ENCODE measurements at places on chromosomes 4 and X.

GRCh38 chrX:19810006-19810774 lies 77.2 kb downstream of the SH3KBP1 start:
- no peak for DNase-seq

- peak; percentile 58 for DNase-seq
Observed at GRCh38 chr4:145935253-145936141, 3.1 kb downstream of the ZNF827 start.

GRCh38 chr4:165131247-165131832 lies 18.7 kb upstream of the TMEM192 start:
- DNase-seq: peak; percentile 74

DNA sequence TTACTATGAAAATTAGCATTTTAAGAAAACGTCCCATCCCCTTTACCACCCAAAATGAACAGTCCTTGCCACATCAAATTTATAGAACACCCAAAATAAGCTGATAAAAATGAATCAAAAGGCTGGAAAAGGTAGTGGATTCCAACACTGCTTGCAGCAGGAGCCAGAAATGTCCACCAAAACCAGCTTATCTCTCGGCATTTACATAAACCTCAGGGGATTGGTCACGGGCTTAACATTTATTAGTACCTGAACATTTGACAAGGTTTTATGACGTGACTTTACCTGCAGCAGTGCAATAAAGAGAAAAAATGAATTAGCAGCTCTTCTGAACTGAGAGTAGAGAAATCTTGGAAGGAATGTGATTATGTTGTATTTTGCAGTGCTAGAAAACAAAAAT lies 31.6 kb downstream of the ATP8A1 start:
- no peak for DNase-seq

- no peak for DNase-seq
Observed at GRCh38 chrX:56766554-56767347, 37.7 kb downstream of the NBDY start.

DNA sequence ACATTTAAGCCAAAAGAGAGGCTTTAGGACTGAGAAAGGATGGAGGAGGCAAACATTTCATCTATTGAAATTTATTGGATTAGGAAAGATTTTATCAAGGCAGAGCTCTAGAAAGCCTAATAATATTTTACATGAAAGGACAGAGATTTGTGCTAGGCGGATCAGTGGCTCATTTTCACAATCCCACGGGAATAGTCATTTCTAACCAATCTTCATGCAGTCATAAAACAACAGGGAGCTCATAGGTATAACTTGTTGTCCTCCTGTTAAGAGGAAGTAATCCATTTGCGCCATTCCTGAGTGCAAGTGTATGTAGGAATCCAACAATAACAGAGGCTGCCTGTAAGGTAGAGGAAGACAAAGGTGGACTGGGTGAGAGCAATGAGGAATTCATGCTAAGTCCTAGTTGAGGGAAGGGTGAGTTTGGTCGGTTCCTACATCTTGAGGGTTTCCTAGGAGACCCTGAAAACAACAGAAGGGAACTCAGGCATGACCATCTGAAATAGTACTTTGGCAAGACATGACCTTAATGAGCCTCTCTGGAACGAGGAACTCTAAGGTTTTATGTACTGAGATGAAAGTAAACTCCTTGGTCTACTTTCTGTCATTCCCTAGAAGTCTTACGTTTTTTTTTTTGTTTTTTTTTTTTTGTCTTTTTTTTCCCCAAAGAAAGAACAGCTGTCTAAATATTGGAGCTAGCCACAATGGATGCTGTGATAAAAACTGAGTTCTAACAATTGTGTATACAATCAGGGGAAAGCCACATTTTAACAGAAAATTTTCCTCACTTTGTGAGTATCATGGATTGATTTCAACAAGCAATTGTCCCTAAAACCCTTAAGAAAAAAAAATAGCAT lies 89.7 kb downstream of the GEMIN8 start:
- no peak for DNase-seq

DNA sequence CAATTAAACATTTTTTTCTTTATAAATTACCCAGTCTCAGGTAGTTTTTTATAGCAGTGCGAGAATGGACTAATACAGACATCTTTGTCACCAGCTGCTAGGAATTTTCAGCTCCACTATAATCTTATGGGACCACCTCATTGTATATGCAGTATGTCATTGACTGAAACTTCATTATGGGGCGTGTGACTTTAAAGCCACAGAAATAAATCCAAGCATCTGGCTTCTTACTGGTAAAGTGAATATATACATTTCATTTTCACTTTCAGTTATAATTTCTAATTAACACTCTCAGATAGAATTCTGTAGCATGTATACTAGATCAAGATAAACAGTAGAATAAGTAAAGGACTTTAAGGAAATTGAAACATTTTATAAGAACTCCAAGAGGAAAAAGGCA lies 21.9 kb downstream of the IL15 start:
- DNase-seq: no peak

DNA sequence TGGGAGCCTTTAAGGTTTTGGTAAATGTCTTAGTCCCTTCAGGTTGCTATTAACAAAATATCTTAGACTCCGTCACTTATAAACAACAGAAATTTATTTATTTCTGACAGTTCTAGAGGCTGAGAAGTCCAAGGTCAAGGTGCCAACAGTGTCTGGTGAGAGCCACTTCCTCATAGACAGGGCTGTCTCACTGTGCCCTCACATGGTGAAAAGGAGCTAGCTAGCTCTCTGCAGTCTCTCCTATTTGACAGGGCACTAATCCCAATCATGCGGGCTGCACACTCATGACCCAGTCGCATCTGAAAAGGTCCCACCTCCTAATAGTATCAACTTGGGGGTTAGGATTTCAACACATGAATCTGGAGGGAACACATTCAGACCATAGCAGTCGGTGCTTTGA lies 63.4 kb upstream of the KLF3 start:
- DNase-seq: peak; percentile 23

DNA sequence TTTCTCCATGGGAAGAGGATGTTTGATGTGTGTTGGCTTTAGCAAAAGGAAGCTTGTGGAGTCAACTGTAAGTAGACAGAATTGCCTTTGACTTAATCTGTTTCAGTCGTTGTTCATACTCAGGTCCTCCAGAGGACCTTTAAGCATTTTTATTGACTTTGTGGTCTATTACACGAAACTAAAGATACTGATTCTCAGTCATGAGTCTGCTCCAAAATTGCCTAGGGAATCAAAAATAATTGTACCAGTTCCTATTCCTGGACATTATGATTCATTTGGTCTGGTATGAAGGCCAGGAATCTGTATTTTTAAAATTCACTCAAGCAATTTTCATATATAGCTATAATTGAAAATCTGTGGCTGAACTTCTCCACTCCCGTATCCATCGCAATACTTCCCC lies 38.6 kb downstream of the AR start:
- DNase-seq: no peak

GRCh38 chrX:19403696-19404095 lies 60.0 kb downstream of the PDHA1 start:
- no peak for DNase-seq

DNA sequence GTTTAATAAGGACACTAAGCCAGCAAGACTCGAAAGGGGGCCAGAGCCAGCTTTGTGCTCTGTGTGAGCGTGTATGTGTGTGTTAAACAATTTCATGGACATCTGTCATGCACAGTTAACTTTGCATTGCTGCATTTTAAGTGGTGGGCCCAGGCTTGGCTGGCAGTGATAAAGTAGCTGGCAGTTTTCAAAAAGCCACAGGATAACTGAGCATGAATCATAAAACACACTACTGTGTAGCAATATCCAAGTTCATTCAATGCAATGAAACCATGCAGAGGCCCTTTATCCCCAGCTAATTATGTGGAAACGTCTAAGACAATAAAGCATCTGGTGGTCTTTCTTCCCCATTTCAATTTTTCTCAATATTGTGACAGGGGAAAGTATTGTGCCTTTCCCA lies 132.9 kb downstream of the NKX6-1 start:
- no peak for DNase-seq

- no peak for DNase-seq
Observed at GRCh38 chr4:113483131-113483530, 278.4 kb downstream of the CAMK2D start.

GRCh38 chr4:156242390-156242789 lies 288.7 kb upstream of the CTSO start:
- no peak for DNase-seq

DNA sequence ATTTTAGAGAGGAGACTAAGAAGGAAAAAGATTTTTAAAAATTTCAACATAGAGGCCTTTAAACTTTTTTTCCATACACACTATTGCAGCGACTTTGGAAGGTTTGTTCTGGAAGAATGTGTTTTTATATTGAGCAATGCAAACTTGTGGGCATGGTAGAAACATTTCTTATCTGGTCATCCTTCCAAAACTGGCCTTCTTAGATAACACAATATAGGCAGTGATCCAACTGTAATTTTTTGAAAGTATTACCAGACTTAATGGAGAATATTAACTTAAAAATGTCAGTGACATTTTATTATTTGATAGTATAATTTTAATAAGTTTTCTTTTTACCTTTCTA lies 25.6 kb downstream of the FHDC1 start:
- no peak for DNase-seq

- no peak for DNase-seq
Observed at GRCh38 chrX:11210415-11210801, 82.8 kb upstream of the AMELX start.

GRCh38 chrX:17544821-17545220 lies 169.8 kb downstream of the NHS start:
- no peak for DNase-seq

DNA sequence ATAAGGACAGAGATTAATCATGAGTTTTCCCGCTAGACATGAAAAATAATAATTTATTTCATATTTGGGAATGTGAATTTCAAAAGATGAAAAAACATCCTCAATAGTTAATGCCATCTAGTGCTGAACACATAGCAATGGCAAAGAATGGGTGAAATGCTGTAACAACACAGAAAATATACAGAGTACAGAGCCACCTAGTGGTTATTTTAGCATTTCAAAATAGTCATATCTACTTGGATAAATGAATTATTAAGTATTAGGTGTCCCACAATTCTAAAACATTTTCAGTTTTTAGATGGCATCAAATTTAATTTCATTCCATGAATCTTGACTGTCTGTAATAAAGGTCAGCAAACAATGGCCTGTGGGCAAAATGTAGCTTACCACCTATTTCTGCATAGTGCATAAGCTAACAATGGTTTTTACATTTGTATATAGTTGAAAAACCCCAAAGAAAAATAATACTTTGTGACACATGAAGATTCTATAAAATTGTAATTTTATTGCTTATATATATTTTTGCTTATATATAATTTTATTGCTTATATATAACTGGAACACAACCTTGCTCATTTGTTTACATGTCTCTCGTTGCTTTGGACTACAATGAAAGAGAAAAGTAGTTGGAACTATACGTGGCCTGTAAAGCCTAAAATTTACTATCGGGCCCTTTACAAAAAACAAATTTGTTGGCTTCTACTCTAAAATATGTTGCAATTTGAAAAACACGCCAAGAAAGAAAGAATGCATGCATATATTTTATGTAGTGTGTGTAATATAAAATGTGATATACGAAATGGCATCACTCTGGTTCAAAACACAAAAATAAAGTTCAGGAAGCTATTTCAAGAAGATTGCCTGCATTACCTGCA lies 99.1 kb upstream of the FAM47C start:
- DNase-seq: no peak

- DNase-seq: no peak
Observed at GRCh38 chrX:117680286-117680685, 436.3 kb downstream of the KLHL13 start.

- DNase-seq: no peak
Observed at GRCh38 chrX:49850028-49850427, 20.9 kb downstream of the PAGE4 start.

DNA sequence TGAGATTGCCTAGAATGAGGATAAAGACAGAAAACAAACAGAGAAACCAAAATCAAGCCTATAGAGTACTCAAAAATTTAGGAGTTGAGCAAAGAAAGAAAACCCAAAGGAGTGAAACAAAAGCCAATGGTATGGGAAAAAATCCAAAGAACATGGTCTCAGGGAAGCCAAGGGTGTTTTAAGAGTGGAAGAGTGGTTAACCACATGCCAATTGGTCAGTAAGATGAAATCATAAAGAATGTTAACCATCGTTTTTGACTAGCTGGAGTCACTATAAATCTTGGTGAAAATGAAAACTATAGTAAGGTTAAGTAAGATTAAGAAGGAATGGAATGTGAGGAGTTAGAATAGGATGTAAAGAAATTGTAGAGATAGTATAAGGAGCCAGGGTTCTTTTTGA lies 64.7 kb upstream of the RPL34 start:
- DNase-seq: no peak

DNA sequence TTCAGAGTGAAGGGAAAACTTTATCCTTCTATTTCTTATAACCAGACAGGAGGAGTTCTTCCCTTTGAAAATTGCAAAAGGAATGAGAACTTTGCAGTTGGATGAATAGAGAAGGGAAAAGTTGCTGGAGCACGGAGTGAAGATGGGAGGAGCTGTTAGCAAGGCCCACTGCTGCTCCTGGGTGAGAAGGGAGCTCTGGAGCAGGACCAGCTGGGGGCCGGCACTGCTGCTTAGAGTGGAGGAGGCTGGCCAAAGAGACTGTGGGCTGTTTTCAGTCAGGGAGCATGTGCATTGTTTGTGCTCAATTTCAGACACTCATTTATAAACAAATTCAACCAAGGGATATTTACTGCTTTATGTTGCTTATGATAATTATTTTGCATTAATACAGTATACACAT lies 164.2 kb downstream of the STIM2 start:
- DNase-seq: no peak

- DNase-seq: no peak
Observed at GRCh38 chr4:23039818-23040217, 347.1 kb downstream of the GBA3 start.

- DNase-seq: no peak
Observed at GRCh38 chr4:98399915-98400314, 138.7 kb downstream of the RAP1GDS1 start.

- DNase-seq: no peak
Observed at GRCh38 chr4:12852338-12853307, 631.5 kb downstream of the RAB28 start.

GRCh38 chr4:12211636-12212035 lies 782.9 kb upstream of the HS3ST1 start:
- no peak for DNase-seq

GRCh38 chr4:26609868-26610267 lies 26.0 kb downstream of the TBC1D19 start:
- no peak for DNase-seq
